Activated CD4-positive, alpha-beta T cell treated with anti-CD3 and anti-CD28 coated beads for 1 hour (primary cell): ENCODE measurements at places on chromosomes 1 and 21.
A peak's percentile ranks its signal among the peaks of the same experiment; 100 is the strongest.

DNA sequence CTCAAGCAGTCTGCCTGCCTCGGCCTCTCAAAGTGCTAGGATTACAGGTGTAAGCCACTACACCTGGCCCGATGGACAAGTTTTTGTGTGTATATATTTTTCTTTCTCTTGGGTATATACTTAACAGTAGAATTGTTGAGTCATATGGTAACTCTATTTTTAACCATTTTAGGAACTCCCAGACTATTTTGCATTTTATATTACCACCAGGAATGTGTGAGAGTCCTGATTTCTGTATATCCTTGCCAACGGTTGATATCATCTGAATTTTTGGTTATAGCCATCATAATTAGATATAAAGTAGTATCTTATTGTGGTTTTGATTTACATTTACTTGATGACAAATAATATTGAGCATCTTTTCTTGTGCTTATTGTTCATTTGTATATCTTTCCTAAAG lies 20.7 kb downstream of the FNBP1L start:
- DNase-seq: no peak

- no peak for DNase-seq
These were observed 7.2 kb upstream of the HHAT start for GRCh38 chr1:210321552-210321951.

- DNase-seq: no peak
These were observed 27.0 kb upstream of the DYRK1A start for GRCh38 chr21:37339552-37339939.

DNA sequence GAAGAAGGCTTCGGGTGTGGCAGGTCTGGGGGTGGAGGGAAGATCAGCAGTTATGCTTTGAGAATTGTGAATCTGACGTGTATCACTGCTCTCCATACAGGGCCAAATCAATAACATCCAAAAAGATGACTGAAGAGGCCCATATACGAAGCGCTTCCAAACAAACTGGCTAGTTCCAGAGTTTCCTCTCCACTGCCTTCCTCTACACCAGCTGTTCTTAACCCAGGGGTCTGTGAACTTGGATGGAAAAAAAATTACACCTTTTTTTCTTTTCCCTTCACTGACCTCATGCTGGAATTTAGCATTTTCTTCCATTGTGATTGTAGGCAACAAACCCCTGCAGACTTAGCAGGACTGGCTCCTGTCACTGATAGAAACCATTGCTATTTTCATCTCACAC lies 77.1 kb upstream of the NBL1 start:
- no peak for DNase-seq

- no peak for DNase-seq
These were observed 43.7 kb upstream of the KANK4 start for GRCh38 chr1:62362926-62363325.

- DNase-seq: no peak
These were observed 34.0 kb upstream of the CTPS1 start for GRCh38 chr1:40945491-40945973.

DNA sequence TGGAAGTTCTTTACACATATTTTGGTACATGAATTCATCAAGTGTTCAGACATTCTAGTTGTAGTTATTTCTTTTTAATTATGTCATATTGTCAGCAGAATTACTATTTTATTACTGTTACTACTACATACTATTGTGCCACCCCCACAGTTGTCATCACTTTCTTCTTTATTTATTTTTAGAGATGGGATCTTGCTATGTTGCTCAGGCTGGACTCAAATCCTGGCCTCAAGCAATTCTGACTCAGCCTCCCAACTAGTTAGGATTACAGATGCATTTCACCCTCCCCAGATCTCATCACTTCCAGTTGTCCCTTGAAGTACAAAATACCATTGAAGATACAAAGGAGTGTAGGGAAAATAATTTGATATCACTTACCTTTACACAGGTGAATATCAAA lies 258.0 kb downstream of the KCTD3 start:
- DNase-seq: no peak

DNA sequence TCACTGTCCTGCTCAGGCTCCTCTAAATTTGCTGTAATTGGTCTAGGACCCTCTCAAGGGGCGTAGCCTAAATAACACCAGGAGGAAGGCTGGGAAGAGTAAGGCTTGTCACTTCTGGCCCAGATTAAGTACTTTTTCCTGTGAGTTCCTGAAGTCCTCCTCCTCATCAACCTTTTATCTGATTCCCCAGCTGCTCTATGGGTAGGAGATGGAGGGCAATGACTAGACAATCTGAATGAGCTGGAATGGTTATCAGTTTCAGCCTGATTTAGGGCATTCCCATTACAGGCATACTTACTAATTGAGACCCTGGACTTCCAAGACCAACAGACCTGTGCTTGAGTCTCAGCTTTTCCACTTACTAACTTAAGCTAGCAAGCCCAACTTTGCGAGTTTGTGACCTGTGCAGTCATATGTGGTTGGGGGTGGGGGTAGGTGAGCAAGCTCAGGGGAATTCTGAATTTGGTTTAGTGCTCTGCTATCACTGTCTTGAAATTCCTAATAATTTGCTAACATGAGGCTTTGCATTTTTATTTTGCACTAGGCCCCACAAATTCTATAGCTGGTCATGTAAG lies 18.0 kb upstream of the FGGY start:
- no peak for DNase-seq

DNA sequence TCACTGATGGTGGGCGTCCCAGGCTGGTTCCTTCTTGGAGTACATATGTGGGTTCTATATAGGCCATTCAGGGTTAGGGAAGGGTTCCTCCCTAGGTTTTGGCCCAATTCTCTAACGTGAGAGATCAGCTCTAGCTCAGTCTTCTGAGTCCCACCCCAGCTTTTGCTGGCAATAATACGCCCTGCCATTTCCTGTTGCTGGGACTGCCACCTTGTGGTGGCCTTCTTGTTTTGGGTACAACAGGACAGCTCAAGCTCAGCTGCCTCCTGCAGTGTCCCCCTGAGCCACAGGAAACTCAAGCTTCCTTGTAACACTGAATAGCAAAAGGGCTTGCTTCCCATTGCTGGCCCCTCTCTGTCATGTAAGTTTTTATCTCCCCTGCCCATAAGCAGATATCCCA lies 77.8 kb downstream of the BACH1 start:
- DNase-seq: peak; percentile 14

DNA sequence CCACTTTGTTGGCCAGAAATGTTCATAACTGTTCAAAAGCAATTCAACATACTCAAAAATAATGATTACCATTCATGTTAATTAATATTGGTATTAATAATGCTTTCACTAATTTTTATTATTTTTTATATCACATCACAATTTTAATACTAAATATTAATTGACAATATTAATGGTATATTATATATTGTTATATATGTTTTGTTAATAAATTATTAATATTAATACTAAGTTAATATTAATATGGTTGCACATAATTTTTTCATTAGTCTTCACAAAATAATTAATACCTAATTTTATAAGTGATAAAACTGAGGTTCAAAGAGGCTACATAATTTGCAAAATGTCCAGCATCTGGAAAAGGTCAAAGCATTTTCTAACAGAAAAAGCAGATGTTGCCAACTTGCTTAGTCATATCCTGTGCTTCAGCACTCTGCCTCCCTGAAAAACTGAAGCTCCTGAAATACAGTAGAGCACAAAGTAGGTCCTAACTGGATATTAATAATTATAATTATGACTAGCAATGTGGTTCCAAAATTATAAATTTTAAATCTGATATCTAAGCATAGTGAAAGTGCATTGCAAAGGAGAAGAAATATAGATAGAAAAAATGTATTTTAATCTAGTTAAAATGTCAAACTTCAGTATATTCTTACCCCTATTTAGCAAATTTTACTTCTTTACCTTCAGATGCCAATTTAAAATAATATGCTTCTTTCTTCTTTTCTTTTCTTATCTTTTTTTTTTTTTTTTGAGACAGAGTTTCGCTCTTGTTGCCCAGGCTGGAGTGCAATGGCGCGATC lies 123.2 kb upstream of the TNFSF4 start:
- DNase-seq: no peak

DNA sequence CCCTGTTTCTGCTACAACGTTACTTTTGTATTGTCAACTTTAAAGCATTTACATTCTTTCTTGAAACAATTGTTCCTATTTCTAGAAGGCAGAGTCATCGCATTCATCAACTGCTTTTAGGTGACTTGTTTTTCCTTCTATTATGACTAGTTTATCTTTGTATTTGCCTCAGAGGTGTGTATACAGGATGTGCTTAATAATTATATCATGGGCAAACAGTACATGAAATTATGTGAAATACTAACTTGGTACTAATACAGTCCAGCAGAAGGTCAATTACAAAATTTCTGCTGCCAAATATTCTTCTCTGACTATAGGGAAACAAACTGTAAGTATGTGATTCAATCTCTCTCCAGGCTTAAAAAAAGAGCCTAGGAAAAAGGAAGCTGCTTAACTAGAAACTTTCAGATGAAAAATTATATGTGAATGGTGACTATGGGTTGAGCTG lies 101.6 kb downstream of the C4BPA start:
- no peak for DNase-seq
